CD4-positive, alpha-beta T cell treated with Interleukin-17A for 1 hour (primary cell): ENCODE measurements at places on chromosomes 6 and 20.

GRCh38 chr6:44199883-44200282, 16.8 kb upstream of the MYMX start:
- DNase-seq = no peak

DNA sequence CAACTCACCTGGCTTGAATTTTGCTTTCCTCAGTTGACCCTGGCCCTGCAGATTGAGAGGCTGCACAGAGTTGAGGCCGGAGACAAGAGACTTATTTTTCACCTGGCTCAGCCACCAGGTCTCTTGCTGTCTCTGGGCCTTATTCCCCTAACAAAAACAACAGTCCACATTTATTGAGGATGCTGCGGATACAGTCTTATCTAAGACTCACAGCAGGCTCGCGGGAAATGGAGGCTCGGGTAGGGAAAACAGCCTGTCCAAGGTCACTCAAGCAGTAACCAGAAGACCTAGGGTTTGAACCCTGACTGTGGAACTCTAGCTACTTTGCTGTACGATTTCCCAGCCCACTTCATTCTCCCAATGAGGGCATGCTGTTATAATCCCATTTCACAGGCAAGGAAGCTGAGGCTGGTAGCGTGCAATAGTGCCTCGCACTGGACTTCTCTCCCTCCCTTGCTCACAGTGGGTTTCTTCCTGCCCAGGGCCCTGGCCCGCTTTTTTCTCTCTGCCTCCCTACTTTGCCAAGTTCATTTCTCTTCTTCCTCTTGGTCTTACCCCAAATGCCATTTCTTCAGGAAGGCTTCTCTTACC, 57.7 kb downstream of the RBM38 start:
- no peak for DNase-seq

DNA sequence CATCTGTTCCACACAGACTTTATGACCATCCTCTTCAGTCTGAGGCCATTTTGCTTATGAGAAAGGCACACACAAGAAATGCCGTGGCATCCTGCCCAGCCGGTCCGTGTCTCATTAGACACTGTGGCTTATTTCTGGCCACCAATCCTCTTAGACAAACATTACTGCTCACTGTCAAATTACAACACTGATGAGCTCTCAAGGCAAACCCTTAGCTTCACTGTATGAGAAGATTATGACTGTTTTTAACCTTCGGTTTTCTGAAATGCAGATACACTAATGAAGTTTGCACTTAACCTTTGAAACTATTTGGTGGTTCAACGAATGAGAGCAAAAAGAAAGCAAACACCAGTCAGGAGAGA, 50.5 kb upstream of the DST start:
- no peak for DNase-seq

DNA sequence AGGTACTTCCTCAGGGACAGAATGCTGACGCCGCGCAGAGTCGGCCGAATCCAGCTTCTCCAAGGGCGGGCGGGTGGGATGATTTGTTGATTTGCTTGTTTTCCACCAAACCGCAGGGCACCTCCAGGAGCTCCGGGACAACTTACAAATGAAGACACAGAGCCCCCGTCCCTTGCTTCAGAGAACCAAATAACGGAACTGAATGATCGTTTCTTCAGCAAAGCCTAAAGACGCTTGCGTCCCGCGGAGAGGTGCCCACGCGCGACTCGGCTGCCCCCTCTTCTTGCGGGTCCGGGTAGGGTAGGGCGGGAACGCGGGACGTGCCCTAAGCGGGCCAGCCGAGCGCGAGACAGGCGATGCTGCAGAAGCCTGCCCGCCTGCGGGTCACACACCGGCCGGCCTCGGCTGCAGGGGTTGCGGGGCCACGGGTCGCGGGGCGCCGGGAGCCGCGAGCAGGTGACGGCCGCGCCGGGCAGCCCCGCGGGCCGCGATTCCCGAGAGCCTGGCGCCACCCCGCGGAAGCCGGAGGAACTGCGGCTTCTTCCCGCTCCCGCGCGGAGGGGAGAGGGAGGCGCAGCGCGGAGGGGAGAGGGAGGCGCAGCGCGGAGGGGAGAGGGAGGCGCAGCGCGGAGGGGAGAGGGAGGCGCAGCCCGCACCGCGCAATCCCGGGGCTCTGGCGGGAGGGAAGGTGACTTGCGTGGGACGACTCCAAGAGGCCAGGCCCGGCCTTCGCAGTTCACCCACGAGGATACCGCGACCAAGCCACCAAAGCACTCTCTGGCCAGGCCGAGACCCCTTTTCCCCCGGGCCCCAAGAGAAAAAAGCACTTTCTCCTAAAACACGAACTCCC, 7.7 kb upstream of the FOXF2 start:
- peak; percentile 48 for DNase-seq

GRCh38 chr6:31528307-31528777, 420 bp upstream of the MCCD1 start:
- DNase-seq = no peak

GRCh38 chr6:38584731-38585130, 55.0 kb downstream of the BTBD9 start:
- DNase-seq = no peak

DNA sequence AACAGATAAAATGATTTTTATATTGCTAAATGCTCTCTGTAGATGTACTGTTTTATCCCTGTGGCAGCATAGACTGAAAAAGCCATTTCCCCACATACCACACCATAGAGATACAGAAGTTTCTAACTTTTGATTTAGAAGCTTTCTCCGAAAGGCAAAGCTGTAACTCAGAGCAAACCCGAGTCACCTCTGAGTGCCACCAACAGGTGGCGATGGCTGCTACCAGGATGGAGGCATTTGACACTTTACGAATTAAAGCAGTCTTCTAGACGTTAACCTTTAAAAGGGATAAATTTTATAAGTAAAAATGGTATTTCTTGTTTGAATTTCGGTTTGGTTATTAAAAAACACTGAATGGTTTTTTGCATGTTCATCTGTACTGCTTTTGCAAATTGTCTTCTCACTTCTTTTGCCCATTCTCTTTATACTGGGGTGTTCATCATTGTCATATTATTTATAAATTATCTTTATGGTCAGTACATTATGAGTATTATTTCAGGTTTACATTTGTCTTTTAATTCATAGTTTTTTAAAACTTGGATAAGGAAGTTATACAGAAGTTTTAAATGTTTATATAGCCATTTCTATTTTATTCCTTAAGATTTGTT, 201.0 kb upstream of the CEP162 start:
- DNase-seq = no peak

DNA sequence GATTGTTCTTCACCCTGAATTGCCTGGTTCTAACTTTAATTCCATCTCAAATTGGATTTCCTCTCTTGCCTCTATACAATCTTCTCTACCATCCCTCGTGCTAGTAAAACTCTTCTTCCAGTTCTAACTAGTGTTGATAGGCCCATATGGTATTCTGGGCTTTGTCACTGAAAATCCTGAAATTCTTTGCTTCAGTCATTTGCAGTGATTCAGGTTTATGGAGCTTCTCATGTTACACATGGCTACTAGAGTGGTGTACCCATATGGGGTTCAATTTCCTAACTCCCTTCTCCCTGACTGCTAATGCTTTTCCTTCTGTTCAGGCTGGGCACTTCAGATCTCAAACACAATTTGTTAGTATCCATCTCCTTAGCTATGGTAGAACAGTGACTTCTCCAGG, 956.6 kb downstream of the KIF16B start:
- DNase-seq = no peak

DNA sequence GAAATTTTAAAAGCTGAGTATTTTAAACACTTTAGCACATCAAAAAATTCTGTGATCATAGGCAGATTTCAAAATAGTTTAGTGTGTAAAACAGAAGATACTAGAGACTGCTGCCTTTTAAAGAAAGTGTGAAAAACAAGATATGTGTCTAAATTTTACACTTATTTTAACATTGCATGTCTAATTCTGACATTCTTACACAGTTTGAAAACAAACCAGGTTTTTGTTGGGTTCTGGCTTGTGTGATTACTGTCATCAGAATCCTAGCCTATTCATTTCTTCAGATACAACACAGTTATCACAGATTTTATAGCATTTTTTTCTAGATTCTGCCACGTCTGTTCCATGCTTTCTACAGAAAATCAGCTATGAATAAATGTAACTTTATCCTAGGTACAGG, 257.1 kb downstream of the EYS start:
- no peak for DNase-seq

DNA sequence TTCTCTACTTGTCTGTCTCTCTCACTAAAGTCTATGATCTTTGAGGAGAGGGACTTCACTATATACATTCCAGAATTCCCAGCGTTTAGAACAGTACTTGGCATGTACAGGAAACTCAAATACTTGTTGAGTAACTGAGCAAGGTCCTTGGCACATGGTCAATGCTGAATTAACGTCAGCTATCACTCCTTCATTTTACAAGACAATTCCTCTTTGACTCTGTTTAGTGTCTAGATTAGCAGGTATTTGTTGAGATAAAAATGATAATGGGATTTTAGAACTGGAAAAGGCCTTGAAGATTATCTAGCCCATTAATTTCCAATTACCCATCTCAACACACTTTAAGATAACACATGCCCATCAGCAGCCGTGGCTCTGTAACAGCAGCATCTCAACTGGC, 6.6 kb upstream of the GUCA1B start:
- DNase-seq = no peak

DNA sequence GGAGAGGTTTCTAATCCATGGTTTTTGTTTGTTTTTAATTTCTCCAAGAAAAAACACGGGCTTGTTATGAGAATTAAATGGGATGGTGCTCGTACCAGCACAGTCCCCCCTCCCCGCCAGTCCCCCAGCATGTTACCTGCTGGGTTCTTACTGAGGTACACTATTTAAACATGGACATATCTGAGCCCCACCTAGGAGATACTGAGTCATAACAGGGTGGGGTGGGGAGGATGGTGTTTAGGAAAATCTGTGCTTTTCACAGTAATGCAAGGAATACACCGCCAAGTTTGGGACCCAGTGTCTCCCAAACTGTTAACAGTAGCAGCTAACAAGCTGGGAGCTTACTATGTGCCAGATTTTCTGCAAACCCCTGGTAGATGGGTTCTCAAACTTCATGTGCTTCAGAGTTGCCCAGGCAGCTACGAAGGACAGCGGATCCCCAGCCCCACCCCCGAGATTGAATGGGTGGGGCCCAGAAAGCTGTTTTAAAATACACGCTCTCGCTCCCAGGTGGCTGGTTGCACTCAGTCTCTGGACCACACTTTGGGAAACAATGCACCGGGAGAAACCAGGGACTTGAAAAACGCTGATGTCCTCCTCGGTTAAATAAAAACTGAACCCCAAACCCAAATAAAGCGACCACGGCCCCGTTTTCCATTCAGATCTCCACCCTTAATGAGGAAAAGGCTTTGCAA, 995 bp downstream of the ZFP64 start:
- peak; percentile 32 for DNase-seq

- no peak for DNase-seq
Measured at GRCh38 chr6:52543729-52544601, 32.9 kb downstream of the TRAM2 start.

- no peak for DNase-seq
Measured at GRCh38 chr6:101558712-101559111, 165.2 kb downstream of the GRIK2 start.

- DNase-seq = no peak
Measured at GRCh38 chr6:118712969-118713368, 61.6 kb upstream of the CEP85L start.

GRCh38 chr6:169069356-169069755, 184.3 kb downstream of the THBS2 start:
- no peak for DNase-seq

- no peak for DNase-seq
Measured at GRCh38 chr6:2416128-2416712, 170.8 kb upstream of the GMDS start.

GRCh38 chr20:52962183-52962582, 10.0 kb upstream of the TSHZ2 start:
- DNase-seq = no peak

DNA sequence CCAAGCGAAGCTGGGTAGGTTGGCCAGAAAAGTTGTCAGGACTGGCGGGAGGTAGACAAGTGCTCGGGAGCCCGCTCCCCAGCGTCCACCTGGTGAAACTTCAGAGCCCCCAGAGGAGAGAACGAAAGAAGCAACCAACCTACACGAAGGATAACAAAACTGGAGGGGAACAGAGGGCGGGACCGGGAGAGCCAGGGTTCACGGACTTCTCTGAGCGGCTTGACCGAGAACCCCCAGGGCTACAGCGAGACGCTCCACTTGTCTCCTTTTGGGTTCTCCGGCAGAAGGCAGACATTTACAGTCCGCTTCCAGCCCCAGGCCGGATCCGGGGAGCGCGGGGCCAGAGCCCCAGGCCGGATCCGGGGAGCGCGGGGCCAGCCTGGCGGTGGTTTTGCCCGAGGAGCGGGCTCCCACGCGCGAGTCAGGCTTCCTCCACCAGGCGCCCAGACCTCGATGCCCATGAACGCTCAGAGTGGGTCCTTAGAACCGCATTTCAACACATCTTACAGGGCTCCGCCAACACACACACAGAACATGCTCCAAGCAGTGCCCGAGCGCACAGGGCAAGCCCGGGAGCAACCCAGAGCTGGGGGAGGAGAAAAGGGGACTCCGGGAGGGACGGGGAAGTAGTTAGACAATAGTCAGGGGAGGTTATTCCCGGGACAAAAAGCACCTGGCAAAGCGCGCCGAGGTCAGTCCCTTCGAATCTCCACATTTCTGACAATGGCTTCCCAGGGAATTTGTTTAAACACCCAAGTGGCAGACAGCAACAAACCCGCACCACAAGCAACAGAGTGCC, 1.1 kb downstream of the PTPRK start:
- DNase-seq = peak; percentile 23

DNA sequence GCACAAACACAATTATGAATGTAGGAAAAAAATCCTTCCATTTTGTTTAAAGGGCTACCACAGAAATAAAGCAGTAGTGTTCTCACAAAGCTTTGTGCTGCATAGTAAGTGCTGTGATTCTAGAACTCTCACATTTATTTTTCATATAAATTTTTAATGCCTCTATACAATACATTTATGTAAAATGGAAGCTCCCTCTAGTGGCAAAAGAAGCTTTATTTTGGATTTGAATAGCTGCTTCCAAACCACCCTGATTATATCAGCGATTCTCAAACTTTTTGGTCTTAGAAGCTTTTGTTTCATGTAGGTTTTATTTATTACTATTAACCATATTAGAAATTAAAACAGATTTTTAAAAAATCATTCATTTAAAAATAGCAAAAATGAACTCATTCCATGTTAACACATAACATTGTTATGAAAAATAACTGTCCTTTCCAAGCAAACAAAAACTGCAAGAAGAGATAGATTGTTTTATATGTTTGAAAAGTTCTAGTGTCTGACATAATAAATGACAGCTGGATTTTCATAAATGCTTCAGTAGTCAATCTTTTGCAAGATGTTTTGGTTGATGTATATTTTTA, 38.4 kb downstream of the HS3ST5 start:
- DNase-seq = no peak

- no peak for DNase-seq
Measured at GRCh38 chr20:58855506-58856389, 3.2 kb downstream of the GNAS start.

GRCh38 chr6:10522929-10523573, 1.9 kb downstream of the GCNT2 start:
- DNase-seq = no peak
